NCI-H1105 treated with DMSO at 0.1 percent for 48 hours (cell line): ENCODE measurements at places on chromosomes 3 and 15.

GRCh38 chr3:111846039-111846438 is 13.0 kb upstream of the PHLDB2 start:
- DNase-seq: no peak

- no peak for DNase-seq
Observed at GRCh38 chr3:7638103-7638502, 777.2 kb downstream of the GRM7 start.

- no peak for DNase-seq
Observed at GRCh38 chr3:197196192-197196591, 102.2 kb downstream of the DLG1 start.

DNA sequence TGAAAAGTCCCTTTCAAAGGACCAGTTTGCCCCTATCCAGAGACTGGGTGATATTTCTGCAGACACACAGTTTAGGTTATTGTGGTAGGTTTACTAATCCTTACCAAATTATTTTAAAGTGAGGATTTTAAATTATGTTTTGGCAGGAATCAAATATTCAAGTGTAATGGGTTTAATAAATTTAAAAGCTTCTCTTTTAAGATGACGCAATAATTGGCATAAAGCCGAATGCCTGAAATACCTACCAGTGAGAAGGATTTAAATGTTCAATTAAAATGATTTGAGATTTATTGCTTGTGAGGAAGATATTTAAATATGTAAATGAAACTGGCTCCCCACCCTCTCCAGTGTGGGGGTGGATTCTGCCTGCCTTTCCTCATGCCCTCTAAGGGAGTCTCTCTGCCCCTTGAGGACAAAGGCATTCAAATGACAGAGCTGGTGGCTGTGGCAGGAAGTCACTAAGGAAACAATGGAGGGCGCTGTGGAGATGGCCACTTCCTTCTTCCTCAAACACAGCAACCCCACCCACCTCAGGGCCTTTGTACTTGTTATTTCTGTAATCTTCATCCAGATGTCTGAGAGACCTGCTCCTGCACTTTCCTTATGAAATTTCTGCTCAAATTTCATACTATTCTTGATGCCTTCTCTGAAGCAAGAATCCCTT is 131.7 kb downstream of the TNIK start:
- DNase-seq: no peak

GRCh38 chr15:96353930-96354730 is 23.6 kb downstream of the NR2F2 start:
- DNase-seq: no peak

GRCh38 chr3:27553886-27554540 is 69.8 kb upstream of the SLC4A7 start:
- no peak for DNase-seq

GRCh38 chr15:78104119-78104479 is 11.7 kb downstream of the SH2D7 start:
- no peak for DNase-seq

DNA sequence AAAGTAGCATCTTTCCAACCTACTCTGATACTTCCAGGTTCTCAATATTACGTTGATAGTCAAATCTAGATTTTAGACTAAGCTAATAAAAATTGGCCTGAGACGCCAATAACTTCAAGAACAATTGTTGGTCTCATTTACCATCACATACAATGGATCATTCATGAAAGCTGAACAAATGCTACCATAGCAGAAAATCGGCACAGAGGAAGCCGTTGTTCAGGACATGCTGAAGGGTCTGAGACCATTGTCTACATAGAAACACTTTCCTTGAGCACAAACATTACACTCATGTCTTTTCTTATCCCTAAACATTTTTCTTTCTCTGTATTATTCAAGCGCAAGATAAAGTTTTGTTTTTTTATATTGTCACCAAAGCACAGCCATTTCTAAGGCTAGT is 37.2 kb upstream of the FHIT start:
- no peak for DNase-seq

DNA sequence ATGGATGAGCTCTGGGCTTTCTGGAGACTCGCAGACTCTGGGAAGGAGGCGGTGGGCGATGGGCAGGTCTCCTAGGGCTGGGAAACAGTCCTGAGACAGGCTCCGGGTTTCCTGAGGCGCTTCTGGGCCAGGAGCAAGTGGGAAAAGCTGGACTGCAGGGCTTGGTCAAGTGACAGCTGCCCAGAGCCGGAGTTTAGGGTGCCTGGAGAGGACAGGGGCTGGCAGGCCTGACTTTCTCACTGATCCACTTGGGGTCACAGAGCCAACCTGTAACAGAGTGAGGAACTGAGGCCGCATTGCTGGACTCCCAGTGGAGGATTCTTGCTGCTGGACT is 107.9 kb downstream of the APBA2 start:
- DNase-seq: no peak

DNA sequence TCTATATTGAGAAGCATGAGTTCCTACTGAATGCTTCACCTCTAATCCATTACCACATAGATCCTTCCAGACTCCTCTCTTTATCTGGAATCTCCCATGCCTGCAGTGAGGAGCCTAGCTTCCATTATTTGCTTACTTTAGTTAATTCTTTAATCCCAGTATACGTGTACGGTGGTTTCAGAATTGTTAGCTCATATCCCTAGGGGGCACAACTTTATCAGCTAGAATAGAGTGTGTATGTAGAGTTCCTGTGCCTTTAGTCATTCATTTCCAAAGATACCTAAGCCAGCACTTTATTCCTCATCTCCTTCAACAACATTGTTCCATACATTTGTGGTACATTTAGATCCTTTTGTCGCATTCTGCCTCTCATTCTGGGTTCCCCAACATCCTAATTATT is 226.0 kb downstream of the TJP1 start:
- no peak for DNase-seq

- DNase-seq: no peak
Observed at GRCh38 chr3:150249779-150250470, 158.2 kb upstream of the TSC22D2 start.

- DNase-seq: peak; percentile 13
Observed at GRCh38 chr3:71930056-71930991, 145.4 kb upstream of the PROK2 start.

DNA sequence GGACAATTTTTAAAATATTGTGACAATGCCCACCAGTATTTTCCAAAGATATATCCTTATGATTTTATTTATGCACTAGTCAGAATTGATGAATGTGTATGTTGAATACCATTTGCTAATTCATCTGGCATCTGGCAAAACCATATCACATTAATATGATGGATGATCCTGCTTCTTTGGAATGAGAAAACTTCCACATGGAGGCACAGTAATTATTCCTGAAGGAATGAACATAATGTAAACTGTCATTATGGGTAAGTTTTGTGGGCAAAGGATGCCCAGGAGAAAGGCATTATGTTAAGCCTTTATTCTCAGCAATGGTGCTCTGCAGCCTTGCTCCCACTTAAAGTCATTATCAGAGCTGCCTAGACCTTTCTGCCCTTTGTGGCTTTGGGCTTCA is 113.0 kb upstream of the MME start:
- DNase-seq: no peak

DNA sequence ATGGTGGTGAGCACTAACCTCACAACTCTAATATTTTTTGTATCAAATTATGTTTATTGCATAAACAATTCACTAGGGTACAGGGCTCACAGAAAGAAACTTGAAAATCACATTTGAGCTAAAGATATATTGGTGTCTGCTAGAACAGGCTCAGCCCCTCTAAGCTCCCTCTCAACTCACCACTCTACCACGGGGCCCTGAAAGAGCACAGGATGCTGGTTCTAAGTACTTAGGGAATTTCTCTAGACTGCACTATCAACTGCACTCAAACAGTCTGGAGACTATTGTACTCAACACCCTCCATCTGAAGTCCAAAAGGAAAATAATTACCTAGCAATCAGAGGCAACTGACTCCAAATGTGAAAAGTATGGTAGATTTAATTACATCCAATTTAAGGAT is 98.7 kb upstream of the STRIT1 start:
- no peak for DNase-seq

DNA sequence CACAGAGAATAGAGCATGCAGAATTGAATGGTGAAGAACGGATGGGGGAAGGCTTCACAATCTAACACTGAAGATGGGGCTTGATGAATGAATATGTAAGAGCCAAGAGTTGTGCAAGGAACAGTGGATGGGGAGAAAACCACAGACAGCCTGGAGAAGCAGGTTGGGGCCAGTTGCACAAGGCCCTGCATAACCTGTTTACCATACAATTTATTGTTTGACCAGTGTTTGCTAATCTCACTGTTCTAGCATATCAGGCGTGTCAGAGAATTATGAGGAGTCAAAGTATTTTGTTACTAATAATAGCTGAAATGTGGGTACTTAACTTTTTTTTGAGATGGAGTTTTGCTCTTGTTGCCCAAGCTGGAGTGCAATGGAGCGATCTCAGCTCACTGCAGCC is 36.4 kb downstream of the LINS1 start:
- DNase-seq: no peak

GRCh38 chr3:16411441-16411840 is 102.1 kb downstream of the RFTN1 start:
- no peak for DNase-seq

GRCh38 chr3:89353465-89353864 is 246.0 kb downstream of the EPHA3 start:
- no peak for DNase-seq

GRCh38 chr15:67024314-67024997 is 40.9 kb upstream of the SMAD3 start:
- DNase-seq: no peak

- no peak for DNase-seq
Observed at GRCh38 chr15:89490814-89491315, 5.5 kb downstream of the RHCG start.

GRCh38 chr15:45674677-45675076 is 39.8 kb downstream of the SQOR start:
- DNase-seq: no peak

DNA sequence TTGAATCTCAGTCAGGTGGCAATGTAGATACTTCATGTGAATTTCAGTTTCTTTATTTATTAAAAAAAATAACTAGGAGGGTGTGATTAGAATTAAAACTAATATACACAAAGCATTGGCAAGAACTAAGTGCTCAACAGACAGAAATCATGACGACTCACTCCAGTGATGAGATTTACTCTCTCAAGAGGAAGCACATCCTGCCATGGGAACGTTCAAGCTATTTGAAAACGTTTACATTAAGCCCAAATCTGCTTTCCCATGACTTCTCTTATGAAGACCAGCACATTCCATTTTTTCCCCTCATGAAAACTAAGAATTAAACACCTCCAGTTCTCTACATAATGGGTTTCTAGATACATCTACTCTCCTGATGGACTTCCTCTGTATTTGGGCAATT is 8.5 kb downstream of the WDR53 start:
- no peak for DNase-seq

- no peak for DNase-seq
Observed at GRCh38 chr3:6860149-6860953, 564 bp upstream of the GRM7 start.

- no peak for DNase-seq
Observed at GRCh38 chr3:144312702-144313101, 341.1 kb downstream of the DIPK2A start.

GRCh38 chr3:23741036-23741706 is 64.6 kb upstream of the UBE2E1 start:
- no peak for DNase-seq

DNA sequence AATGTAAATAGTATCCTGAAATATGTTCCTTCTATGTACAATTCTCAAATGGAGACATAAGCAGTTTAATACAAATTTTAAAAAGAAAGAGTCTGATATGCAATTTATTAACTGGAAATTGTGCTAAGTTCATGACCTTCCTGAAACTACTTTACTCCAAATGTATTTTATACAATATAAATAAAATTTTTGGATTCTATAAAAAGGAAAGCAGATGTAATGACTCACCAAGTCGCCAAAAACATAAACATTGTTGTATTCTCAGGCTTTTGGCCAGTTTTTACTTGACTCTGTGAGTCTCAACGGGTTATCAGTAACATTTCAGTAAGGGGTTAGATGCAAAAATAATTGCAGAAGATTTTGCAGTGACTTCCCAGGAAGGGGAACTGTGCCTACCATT is 948.2 kb downstream of the EPHA3 start:
- DNase-seq: no peak

DNA sequence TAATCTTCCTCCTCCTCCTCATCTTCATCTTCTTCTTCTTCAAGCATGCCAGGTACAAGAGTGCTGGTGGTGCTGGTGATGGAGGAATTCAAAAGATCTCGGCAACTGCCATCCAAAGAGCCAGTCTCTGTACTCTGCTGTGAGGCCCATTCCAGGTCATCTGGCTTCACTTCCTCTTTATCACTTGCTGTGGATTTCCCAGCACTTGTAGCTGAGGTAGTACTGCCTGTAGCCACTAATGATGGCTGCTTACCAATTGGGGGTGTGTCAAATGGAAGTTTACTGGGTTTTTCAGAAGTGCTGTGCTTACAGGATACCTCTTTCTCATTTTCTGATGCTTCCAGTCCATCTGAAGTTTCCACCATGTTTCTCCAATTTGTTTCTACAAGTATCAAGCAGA is 28.8 kb upstream of the SHC4 start:
- no peak for DNase-seq

DNA sequence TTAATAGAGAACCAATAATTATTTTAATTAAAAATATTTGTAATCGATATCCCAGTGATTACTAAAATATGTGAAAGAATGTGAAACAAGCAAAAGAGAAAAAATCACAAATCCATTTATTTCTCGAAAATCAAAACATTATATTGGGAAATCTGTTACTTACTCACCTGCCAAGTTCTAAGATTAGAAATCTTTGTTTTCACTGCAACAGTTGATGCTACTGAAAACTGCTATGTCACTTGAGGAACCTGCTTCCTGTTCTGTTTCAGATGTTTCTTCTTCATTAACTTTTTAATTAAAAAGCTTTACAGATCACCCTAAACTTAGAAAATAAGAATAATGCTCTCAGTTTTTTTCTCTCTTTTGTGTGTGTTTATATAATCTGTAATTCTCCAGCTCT is 13.7 kb upstream of the DPH6 start:
- no peak for DNase-seq

- DNase-seq: no peak
Observed at GRCh38 chr15:35546511-35547381, 781 bp upstream of the DPH6 start.

GRCh38 chr3:10817506-10817905 is 1.5 kb downstream of the SLC6A11 start:
- no peak for DNase-seq

GRCh38 chr15:74409225-74409624 is 24.5 kb downstream of the SEMA7A start:
- no peak for DNase-seq

GRCh38 chr3:197561926-197562325 is 6.2 kb upstream of the BDH1 start:
- DNase-seq: no peak

- DNase-seq: peak; percentile 86
Observed at GRCh38 chr3:29335438-29335837, 54.6 kb downstream of the RBMS3 start.

DNA sequence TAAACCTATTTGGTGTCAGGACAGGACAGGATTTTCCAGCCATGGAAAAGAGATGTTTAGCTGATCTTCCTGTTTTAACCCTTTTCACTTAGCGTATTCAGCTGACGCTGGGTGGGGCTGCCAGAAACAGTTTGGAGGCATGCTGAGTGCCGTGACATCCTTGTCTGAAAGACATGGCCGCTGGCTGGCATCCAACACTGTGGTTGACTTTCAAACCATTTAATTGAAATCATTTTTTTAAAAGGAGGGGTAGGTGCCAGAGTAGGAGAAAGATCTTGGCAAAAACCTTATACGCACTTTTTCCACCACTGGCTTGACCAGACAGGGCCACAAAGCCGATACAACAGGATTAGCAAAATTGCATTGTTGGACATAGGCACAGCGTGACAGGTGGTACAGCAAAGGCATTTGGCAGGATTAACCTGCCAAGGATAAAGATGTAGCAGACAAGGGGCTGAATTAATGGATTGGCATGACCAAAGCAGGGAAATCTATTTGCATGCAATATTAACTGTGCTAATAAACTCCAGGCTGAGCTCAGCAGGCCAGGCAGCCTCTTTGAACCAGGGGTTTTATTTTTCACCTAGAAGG is 131.8 kb upstream of the TOPAZ1 start:
- DNase-seq: no peak
